ENCODE measurements at places on chromosomes 7 and 10.
A peak's percentile ranks its signal among the peaks of the same experiment; 100 is the strongest.

DNA sequence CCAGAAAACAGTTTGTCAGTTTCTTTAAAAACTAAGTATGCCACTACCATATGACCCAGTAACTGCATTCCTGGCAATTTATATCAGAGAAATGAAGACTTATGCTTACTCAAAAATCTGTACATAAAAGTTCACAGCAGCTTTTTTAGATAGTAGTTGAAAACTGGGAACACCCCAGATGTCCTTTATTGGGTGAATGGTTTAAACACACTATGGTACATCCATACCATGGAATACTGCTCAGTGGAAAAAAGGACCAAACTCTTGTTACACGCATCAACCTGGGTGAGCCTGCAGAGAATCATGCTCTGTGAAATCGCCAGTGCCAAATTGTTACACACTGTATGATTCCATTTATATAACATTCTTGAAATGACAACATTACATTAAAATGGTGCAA is 127.6 kb upstream of the RET start:
- no peak for DNase-seq

DNA sequence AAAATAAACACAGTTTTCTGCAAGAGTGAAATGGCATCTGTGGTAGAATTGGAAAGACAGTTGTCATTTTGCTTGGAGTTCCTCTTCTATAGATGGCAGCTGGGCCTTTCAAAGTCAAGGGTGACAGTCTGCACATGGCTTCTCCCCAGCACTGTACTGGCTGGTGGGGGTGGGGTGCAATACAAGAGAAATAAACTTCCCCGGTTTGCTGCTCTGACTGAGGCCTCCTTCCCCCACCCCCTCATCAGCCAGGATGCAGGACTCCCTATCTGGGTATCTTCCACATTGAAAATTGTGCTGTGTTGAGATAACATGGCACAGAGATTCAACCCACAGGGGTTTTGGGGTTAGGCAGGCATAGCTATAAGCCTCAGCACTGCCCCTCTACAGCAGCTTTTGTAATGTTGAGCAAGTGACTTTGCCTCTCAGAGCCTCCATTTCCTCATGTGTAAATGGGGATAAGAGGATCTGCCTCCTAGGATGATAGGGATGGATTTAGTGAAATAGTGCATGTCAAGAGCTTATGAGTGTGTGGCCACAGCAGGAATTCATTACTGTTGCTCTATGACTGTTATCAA is 85.8 kb upstream of the WDR11 start:
- no peak for DNase-seq

DNA sequence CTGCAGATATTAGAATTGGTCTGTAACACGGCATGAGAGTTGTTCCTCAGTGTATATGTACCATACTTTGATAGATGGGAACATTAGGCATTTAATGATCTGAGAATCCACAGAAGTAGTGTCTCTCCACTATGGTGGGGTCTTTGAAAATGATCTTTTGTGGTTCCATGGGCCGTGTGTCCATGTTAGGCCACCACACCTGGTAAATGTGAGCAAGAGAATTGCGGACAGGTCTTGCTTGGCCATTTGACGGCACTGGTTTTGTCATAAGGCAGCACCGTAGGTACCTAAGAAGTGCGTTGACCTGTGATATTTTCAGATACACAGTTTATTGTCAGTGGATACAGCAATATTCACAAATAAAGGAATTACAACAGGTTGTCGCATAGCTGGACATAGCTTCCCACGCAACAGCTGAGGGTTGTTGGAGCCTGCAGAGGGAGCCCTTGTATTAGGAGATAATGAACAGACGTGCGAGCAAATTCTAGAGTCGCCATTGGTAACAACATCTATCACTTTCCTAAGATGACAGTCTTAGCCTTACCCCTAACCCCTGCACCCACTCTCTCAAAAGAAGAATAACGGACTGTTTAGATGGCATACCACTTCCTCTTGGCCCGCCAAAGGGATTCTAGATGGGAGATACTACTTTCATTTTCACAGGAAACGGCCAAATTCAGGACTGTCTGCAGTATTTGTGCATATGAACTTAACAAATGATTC is 111.4 kb downstream of the COL28A1 start:
- peak; percentile 71 for DNase-seq

DNA sequence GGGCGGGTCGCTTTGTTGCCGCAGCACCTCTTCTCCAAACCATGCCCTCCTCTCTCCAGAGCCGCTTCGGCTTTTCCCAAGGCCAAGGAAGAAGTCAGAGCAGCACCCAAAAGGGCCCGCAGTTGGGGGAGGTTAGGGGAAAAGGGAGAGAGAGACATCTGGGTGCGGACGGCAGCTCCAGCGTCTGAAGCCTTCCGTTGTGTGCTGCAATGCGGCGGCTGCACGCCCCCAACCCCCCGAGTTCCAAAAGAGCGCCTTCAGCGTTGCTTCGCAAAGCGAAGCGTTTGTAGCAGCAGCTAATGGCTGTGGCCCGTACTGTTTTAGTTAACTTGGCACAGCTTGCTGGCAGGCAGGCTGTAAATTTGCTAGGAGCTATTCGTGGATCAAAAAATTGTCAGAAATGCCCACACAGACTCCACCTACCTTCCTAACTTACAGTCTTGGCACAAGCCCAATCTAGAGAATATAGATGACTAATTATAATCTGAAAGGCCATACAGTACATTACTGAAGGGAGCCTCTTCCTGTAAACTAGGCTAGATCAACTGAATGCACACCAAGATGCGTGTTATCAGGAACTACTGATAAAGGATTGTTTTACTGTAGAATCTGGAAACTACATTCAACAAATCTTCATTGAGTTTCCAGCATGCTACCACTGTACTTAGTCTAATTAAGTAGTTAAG is 1.1 kb upstream of the KBTBD2 start:
- DNase-seq, result peak; percentile 76

GRCh38 chr7:96823274-96823673 is 113.6 kb upstream of the SEM1 start:
- no peak for DNase-seq

DNA sequence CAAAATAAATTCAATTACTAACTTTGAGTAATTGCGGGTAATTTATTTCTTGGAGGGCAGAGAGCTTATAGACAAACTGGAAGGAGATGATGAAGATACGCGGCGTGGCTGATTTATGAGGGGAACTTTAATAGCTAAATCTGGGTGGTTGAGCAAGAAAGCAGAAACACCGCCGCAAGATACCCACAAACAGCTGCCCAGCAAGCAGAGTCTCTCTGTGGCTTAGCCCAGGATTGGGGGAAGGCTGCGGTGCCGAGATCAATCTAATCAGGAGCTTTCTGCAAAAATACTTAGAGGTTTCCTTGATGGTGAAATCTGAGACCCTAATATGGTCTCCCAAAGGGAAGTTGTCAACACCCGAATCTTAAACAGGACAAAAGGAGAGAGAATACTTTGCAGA is 94.9 kb upstream of the MGMT start:
- no peak for DNase-seq

DNA sequence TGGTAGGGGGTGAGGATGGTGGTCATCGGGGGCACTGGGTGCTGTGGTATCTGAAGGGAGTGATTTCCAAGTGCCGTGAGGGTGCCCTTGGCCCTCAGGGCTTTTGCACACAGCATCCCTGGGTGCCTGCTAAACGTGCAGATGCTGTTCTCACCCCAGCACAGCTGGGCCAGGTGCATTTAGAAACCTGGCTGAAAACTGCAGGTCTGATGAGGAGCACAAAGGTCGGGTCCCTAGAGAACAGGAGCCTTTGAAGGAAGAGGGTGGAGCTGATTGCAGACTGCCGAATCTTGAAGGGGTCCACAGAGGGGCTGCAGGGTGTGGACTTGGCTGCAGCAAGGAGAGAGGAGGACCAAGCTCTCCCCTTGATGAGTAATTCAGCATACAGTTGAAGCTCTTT is 32.0 kb downstream of the ZMIZ1 start:
- no peak for DNase-seq

GRCh38 chr10:67115972-67116371 is 190.1 kb downstream of the LRRTM3 start:
- DNase-seq, result no peak

DNA sequence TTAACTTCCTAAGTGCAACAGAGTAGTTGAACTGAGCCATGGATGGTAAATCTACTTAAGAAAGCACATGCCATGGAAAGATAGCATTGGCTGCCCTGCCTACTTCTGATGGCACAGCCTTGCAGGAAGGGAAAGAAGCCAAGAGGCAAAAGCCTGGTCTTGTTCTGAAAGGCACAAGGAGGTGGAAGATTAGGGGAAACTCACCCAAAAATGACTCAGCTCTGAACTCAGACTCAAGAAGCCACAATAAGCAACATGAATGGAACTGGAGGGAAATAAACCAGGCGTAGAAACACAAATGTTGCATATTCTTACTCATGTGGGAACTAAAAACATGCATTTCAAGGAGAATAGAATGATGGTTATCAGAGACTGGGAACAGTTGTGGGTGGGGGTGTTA is 20.8 kb upstream of the ALOX5 start:
- no peak for DNase-seq

DNA sequence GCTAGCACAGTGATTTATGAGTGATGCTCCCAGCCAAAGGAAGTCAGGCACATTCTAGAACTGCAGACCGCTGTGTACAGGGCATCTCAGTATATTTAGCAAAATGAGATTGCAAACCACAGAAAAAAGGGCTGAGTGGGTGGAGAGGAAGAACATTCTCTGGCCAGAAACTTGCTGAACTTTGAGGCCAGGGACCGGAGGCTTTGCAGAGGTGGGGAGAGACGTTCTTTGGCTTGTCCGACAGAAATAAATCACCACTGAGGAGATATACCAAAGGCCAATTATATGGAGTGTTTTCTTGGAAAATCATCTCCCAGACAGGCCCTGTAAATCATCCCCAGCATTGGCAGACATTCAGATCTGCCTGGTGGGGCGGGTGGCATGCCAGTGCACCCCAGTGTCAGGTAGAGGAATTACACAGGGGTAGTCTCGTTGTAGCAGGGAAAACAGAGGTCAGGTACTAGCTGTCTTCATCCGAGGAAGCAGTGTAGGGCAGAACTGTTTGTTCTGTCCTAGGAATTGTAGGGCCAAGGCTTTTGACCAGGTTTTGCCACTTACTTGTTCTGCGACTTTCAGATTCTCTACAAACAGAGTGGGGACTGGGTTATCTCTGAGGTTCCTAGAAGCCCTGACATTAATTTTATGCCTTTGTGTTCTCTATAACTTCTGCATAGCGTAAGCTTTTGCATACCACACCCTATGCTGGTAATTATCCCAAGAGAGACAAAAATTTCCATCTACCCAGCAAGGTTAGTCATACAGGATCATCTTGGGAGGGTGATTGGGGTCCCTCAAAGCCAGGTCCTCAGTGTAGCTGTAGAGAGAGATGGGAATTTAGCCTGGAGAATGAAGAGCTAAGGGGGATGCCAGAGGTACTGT is 655.6 kb downstream of the LRMDA start:
- peak; percentile 92 for DNase-seq

- DNase-seq, result no peak
Measured at GRCh38 chr10:86556532-86556931, 34.9 kb upstream of the WAPL start.

DNA sequence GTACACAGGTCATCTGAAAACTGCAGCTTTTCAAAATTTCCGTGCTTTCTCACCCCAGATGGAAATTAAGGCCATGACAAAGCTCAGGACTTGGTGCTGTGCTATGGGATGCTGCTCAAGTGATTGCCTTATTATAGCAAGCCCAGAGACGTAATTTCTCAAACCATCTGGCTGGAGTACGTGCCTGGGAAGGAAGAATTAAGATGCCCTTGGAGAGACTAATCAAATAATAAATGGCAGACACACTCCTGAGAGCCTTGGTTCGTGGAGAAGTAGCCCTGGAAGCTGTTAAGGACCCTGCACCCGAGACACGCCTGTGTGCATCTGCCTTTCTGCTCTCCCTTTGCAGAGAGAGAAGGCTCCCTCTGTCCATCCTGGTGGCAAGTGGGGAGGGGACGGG is 38.3 kb upstream of the PRLHR start:
- no peak for DNase-seq

DNA sequence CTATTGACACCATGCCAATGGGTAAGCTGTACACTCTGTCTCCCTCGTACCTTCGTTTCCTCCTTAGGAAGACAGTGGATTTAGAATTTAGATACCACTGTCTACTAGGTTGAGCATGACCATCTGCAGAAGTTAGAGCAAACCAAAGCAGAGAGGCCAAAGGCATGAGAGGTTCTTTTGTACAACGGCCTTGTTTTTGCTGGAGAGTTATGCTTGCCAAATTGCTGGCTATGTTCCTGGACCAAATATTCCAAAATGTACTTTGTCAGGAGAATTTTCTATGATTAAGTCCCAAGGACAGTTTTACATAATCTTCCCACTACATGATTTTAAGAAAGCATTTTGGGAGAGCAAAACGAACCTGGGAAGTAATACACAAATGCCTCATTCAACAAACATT is 47.9 kb upstream of the PLCE1 start:
- DNase-seq, result no peak

DNA sequence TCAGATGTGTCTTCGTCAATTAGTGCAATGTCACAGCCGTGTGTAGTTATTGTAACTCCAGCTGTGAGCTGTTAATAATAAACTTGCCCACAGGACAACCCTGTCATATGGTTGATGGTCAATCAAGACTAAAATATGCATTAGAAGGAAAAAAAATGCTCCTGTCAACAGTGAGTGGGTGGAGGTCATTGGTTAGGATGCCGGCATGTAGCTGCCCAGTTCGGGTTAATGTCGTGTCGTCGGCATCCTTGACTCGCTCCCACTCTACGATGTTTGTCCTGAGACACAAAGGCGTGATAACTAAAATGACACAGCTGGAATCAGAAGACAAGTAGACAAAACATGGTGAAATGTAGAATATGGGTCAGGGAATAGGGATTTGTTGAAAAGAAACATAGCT is 442.8 kb upstream of the NPVF start:
- no peak for DNase-seq

- DNase-seq, result peak; percentile 71
Measured at GRCh38 chr7:100469227-100470044, 5.4 kb upstream of the SPACDR start.

DNA sequence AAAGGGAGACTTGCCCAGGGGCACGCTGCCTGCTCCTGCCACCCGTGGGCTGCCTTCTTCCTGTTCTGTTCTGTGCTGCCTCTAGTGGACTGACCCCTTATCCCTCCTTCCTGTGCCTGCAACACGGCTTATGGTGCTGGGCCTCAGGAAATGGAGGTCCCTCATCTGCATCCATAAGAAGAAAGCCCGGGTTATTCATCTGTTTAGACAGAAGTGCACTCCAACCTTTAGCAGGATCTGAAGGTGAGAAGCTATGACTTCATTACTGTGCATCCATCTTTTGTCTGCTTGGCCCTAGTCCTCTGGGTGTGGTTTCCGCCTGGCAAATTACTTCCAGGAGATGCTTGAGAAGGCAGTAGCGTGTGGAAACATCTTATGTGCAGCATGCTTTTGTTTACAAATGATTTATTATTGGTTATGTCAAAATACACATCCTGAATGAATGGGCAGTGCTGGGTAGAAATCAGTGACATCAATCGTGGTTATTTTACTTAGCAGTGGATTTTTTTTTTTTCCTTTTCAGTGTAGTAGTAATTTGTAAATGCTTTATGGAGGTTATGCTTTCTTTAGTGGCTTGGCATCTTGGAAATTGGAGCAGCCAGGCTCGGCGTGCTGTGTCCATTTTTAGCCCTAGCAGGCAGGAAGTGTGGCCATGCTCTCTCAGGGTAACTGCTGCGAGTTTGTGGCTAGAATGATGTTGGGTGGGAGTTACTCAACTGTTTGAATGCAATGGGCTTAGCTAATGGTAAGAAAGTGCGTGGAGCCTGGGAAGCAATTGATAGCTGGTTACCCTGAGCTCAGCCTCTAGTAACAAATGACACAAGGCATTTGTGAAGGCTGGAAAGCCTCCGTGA is 12.7 kb downstream of the PTPRE start:
- DNase-seq, result peak; percentile 98

- DNase-seq, result no peak
Measured at GRCh38 chr7:5467645-5468044, 44.0 kb upstream of the TNRC18 start.

GRCh38 chr7:47577321-47577919 is 4.5 kb downstream of the TNS3 start:
- no peak for DNase-seq

Measured in mesenchymal stem cell (in vitro differentiated cells and primary cell).